ENCODE measurements at places on chromosomes 5 and 9.

GRCh38 chr5:10220248-10220647, 29.4 kb downstream of the ATPSCKMT start:
- H3K36me3 ChIP-seq = peaks cover 31% of the 10 kb centered on the region
- no peak for DNase-seq
- peaks cover 10% of the 10 kb centered on the region for H3K4me1 ChIP-seq
- H3K27me3 ChIP-seq = no peaks in the 10 kb centered on the region
- H3K27ac ChIP-seq = no peak overlapping the region

DNA sequence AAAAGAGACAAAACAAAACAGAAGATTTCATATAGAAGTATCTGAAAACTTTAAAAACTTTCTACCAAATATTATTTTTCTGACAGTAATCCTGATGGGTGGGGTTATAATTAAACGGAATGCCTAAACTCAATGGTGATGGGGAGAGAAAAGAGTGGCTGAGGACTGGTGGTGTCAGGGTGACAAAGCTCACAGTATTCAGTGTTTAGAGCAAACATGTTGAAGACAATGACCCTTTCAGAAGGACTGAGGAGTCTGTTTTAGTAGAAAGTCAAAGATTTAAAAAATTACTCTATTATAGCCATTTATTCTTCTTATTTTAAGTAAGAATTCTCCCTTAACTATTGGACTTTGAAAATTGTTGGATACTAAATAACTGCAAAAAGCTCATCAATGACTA, 1144.0 kb downstream of the TAF11L14 start:
- DNase-seq = no peak
- no peak overlapping the region for H3K27ac ChIP-seq
- H3K4me3 ChIP-seq = no peak overlapping the region
- no peaks in the 10 kb centered on the region for H3K4me1 ChIP-seq
- no peaks in the 10 kb centered on the region for H3K36me3 ChIP-seq

DNA sequence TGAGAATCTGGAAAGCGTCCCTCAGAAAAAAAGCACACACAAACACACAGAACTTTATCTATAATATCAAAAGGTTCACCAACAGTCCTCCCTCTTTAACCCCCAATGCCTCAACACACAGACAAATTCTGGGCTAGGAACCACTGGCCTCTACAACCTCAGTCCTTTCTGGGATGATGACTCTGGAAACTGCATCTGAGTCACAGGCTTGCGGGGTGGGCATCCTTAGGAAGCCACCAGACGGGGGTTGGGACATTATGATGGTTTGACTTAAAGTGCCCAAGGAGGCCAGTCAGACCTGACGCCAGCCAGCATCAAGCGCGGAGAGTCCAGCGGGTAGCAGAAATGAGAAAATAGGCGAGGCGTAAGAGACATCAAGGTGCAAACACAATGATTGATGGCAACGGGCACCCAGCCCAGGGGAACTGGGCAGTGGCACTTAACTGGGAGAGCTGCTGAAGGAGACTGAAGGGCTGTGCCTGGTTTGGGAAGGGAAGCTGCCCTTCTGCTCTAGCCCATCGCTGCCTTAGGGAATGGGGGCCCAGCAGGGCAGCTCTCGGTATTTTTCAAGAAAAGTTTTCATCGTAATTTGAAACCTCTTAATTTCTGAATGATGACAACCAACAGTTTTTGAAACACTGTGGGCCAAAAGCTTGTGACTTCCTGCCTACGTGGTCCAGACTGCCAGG, 20.7 kb downstream of the SPRY4 start:
- H3K4me3 ChIP-seq = no peak overlapping the region
- no peaks in the 10 kb centered on the region for H3K27me3 ChIP-seq
- H3K36me3 ChIP-seq = peaks cover 17% of the 10 kb centered on the region
- H3K27ac ChIP-seq = peak overlapping the region; percentile 74

DNA sequence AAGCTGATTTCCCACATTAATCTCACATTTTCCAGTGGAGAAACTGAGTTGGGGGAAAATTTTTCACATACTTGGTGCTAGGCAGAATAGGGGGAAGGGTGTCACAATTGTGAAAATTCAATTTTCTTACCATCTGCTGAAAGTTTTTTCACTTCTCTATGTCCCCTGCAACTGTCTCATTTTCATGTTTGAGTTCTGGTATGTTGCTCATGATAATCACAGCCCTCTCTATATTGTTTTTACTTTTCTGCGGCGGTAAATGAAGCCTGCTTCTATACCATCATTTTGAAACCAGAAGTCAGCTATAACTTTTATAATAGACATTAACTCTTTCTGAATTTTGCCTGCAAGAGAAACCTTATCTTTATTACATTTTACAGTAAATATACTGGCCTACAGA, 1664.5 kb downstream of the EFNA5 start:
- H3K4me1 ChIP-seq = no peaks in the 10 kb centered on the region
- no peaks in the 10 kb centered on the region for H3K27me3 ChIP-seq
- 0 out of 2 replicates have a peak, but pooled peaks cover 5% of the 10 kb centered on the region for H3K36me3 ChIP-seq
- no peak overlapping the region for H3K4me3 ChIP-seq
- DNase-seq = no peak

DNA sequence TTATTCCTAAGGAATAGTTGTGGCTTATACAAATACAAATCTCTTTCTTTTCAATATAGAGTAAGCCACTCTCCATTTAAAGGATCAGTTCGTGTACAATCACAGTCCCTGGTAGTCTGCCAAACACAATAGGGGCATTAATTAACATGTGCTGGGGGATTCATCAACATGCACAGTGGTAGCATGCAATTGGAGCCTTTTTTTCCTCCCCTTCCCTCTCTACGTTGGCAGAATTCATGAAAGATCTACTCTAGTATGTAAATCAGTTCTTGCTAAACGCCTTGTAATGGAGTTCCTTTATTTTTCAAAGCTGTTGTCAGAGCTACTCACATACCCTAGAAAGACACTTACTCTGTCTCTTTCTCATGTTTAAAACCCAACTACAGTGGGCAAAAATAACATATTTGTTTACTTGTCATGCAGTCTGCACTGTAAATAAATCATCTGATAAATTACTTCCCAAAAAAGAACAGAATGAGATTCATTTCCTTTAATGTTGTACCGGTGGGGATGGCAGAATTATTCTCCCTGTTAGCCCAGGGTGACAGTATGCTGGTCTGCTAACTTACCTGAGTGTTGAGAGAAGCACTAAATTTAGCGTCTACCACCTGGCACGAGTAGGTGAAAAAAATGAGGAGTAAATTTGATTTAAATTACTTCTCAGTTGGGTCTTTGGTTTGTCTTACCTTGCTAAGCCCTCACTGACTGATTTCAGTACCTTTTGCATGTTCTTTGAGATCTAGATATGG, 341.5 kb upstream of the CCNH start:
- no peaks in the 10 kb centered on the region for H3K36me3 ChIP-seq
- no peaks in the 10 kb centered on the region for H3K4me1 ChIP-seq
- no peaks in the 10 kb centered on the region for H3K27me3 ChIP-seq
- H3K4me3 ChIP-seq = no peak overlapping the region
- H3K27ac ChIP-seq = no peak overlapping the region

- peaks cover 2% of the 10 kb centered on the region for H3K27me3 ChIP-seq
- DNase-seq = no peak
- H3K4me1 ChIP-seq = no peaks in the 10 kb centered on the region
- no peak overlapping the region for H3K4me3 ChIP-seq
Measured at GRCh38 chr5:116740771-116741170, 166.1 kb upstream of the SEMA6A start.

DNA sequence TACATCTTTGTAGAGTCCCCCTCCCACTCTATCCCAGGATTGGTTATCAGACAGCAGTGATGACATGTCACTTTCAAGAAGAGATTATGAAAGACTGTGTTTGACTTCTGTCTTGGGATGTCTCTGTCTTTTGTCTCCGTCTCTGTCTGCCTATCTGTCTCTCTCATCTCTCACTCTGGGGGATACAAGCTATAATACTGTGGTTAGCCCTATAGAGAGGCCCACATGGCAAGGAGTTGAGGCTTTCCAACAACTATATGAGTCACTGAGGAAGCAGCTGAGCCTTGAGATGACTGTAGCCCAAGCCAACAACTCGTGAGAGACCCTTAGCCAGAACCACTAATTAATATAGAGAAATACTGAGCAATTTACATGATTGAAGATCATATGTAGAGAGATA, 284.8 kb downstream of the PDE4D start:
- peaks cover 6% of the 10 kb centered on the region for H3K4me1 ChIP-seq
- DNase-seq = peak; percentile 6
- H3K27ac ChIP-seq = no peak overlapping the region
- H3K36me3 ChIP-seq = no peaks in the 10 kb centered on the region

GRCh38 chr9:125525921-125526631, 180.9 kb downstream of the MAPKAP1 start:
- H3K4me1 ChIP-seq = peaks cover 79% of the 10 kb centered on the region
- no peak overlapping the region for H3K4me3 ChIP-seq
- no peaks in the 10 kb centered on the region for H3K27me3 ChIP-seq
- H3K27ac ChIP-seq = peak overlapping the region; percentile 63

- H3K36me3 ChIP-seq = peaks cover 6% of the 10 kb centered on the region
- no peak for DNase-seq
- H3K4me3 ChIP-seq = peak overlapping the region; percentile 94
- H3K27ac ChIP-seq = peak overlapping the region; percentile 99
Measured at GRCh38 chr9:86280580-86280979, 1.8 kb downstream of the ISCA1 start.
